HTR-8/SVneo (cell line): ENCODE measurements at places on chromosomes 6 and 20.

GRCh38 chr6:722077-722524 is 29.2 kb upstream of the EXOC2 start:
- DNase-seq, result peak; percentile 80

DNA sequence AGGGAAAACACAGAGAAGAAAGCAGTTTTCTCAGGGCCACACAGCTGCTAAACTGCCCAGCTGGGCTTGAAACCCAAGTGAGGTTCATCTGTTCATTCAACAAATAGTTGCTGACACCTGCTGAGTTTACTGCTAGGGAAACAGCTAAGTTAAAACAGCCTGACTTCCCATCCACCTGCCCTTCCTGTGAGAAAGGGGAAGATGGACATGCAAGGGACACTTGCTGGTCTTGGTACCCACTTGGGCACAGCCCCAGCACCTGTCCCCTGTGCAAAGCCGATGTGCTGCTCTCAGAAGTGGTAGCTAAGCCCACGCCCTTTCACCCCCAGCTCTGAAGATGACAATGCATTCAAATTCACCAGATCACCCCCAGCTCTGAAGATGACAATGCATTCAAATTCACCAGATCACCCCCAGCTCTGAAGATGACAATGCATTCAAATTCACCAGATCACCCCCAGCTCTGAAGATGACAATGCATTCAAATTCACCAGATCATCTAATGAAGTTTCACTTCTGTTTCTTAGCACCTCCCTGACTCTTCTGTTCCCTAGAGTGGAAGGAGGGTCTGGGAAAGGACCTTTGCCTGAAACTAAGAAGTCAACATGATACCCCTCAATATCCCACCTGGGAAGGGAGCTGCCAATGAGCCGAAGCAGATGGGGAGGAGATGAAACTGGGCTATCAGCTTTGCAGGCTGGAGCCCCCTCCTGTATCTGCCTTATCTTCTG is 46.0 kb upstream of the TOP1 start:
- DNase-seq, result no peak

DNA sequence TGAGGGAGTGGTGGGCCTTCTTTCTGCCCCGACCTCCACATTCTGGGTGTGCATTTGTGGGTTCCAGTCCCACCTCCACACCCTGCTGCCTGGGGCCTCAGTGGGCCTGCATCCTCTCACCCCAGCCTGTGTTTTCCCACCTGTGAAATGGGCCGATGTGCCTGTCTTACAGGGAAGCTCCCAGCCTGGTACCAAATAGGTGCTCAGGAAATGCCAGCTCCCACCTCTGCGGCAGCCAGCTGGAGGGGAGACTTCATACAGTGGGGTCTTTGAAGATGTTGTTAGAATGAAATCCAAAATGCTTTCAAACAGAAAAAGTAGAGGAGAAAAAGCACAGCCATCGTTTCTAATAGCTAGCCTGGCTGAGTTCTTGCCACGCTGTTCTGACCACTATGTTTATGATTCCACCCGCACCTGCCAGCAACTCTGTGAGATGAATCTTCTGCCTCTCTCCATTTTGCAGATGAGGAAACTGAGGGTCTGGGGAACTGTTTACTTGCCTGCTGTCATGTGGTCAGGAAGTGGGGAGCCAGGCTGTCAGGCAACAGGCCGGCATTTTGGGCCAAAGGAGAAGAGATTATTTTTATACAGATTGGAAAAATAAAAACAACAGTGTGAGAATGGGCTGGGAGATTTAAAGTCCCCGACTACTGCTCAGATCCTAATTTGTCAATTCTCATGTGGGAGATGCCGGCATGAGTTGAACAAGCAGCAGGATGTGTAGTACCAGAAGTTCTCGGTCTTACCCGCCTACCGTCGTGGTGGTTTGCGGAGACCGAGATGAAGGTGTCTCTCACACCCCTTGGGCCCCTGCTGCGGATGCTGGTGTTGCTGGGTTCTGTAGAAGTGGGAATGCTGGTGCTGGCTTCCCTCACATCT is 4.6 kb downstream of the TMEM181 start:
- no peak for DNase-seq

- no peak for DNase-seq
Measured at GRCh38 chr6:36493859-36494258, 51.1 kb downstream of the KCTD20 start.

- DNase-seq, result no peak
Measured at GRCh38 chr6:145544514-145544913, 190.8 kb downstream of the EPM2A start.

GRCh38 chr6:111789598-111789997 is 83.7 kb downstream of the FYN start:
- no peak for DNase-seq

DNA sequence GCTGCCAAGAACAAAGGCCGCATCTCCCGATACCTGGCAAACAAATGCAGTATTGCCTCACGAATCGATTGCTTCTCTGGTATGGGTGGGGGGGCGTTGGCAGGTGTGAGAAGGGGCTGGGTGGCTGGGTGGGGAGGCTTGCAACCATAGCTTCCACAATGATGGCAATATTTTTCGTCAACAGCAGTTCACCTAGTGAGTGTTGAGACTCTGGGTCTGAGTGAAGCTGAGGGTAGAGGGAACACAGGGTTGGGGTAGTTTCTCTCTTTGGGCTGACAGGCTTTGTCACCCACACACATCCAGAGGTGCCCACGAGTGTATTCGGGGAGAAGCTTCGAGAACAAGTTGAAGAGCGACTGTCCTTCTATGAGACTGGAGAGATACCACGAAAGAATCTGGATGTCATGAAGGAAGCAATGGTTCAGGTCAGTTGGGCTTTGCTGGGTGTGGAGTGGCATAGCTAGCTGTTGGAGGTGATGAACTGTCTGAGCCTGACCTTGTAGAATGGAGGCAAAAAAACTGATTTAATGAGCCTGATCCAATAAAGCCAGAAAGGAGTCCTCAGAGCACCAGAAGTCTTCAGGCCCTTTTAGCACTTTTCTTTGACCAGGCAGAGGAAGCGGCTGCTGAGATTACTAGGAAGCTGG is 4.2 kb downstream of the NOP56 start:
- no peak for DNase-seq

- no peak for DNase-seq
Measured at GRCh38 chr6:163661272-163661671, 246.8 kb downstream of the QKI start.

DNA sequence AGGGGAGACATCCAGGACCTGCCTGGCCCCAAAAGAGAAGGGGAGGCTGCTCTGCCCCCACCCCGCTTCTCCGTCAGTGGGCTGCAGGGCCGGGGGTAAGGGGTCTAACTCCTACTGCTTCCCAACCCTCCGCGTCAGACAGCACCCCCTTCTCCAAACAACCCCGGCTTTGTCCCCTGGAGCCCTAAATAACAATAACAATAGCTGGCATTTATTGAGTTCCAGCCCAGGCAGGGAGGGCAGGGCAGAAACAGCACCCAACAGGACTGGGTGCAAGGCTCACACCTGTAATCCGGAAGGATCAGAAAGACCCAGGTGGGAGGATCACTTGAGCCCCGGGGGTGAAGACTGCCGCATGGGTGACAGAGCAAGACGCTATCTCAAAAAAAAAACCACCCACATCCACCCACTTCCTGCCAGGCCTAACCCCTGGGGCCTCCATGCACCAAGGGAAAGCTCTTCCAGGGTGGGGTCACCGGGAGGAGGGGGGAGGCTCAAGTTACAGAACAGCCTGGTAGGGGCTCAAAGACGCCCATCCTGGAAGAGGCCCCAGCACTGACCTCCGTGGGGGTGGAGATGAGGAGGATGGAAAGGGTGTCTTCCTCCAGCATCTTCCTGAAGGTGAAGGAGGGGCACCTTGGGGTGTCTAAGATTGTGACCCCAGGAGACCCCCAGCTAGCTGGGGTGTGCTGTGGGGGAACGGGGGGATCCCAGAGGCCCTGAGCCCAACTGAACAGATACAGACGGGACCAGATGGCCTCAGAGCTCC is 1.3 kb upstream of the FNDC11 start:
- no peak for DNase-seq

- no peak for DNase-seq
Measured at GRCh38 chr6:140732155-140732554, 1357.7 kb upstream of the CITED2 start.

GRCh38 chr6:146871611-146872425 is 273.0 kb downstream of the ADGB start:
- DNase-seq, result no peak

DNA sequence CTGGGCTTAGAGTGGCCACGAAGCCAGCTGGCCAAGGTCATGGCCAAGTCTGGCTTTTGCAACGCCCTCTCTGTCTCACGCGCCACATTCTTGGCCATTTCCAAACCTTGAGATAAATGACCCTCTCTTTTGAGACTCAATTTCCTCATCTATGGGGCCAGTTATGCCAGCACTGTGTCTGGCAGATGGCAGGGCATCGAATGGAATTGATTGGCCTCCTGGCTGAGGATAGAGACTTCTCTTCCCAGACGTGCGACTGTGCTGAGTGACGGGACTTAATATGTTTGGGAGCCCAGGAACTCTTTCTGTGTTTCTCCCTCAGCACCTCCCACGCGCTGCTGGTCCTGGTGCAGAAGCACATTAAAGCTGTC is 7.6 kb downstream of the BPIFB2 start:
- no peak for DNase-seq

DNA sequence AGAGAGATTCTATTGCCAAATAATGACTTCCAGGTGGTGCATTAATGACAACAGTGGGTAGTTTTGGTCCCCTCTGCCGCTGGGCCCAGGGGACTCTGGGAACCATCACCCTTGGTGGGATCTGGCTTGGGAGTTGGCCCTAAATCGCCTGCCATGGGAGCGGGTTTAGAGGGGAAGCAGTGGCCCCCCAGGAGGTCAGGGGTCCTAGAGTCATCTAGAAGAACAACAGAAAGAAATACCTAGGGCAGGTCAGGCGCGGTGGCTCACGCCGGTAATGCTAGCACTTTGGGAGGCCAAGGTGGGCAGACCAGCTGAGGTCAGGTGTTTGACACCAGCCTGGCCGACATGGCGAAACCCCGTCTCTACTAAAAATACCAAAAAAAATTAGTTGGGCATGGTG is 17.8 kb upstream of the ARFGEF2 start:
- DNase-seq, result no peak

- DNase-seq, result no peak
Measured at GRCh38 chr20:13683833-13684232, 45.1 kb upstream of the TASP1 start.
